Amniotic stem cell (primary cell): ENCODE measurements at places on chromosomes 2 and 18.
A peak's percentile ranks its signal among the peaks of the same experiment; 100 is the strongest.

DNA sequence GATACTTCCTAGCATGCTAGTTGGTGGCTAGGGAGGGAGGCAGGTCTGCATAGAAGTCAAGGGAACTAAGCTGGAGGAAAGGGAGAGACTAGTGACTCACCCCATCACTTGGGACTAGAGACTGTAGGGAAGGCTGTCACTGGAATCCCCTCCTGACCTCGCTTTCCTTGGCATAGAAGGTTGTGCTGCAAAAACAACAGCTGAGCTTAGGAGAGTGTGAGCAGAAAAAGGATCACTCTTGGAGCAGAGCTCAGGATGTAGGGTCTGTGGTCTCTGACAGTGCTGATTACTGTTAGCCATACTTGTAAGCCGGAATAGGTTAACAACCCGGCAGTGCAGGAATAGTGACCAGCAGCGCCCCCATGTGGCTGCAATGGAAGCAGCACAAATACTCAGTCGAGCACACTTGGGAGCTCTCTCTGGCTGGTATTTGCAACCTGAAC is 66.9 kb upstream of the SMAD2 start:
- DNase-seq: no peak

- no peak for DNase-seq
These were observed 12.8 kb upstream of the SCN9A start for GRCh38 chr2:166388481-166389070.

DNA sequence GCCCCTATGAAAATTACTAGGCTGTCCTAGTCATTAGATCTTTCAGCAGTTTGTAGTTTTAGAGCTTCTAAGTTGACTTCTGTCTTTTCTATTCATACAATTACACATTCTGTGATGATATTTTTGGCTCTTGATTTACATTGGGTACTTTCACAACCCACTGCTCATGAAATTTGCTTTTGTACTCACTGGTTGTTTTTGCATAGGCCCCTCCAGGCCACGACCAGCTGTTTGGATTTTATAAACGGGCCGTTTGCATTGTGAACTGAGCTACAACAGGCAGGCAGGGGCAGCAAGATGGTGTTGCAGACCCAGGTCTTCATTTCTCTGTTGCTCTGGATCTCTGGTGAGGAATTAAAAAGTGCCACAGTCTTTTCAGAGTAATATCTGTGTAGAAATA is 193.8 kb downstream of the RPIA start:
- DNase-seq: no peak

DNA sequence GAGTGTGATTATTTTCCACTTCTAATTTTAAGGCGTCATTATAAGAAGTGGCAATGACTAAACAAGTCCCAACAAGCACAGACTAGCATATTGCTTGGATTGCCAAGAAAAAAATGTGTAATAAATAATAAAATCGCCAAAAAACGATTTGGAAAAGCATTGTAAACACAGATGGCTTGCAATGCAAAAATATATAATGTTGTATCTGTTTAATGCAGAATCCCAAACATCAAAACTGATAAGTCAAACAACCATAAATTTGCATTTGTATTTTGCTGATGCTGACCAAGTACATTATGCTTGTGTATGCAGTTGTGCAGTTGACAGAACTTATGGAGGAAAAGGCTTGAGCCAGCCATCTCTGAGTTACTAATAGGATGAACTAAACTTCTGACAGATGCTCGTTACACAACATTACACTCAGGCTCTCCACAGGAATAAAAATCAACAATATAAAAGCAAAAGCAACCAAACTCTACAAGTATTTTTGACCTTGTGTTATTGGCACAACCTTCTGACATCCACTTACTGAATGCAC is 68.1 kb downstream of the DNER start:
- DNase-seq: no peak

- peak; percentile 59 for DNase-seq
These were observed 85.3 kb upstream of the EFEMP1 start for GRCh38 chr2:56008661-56009431.

DNA sequence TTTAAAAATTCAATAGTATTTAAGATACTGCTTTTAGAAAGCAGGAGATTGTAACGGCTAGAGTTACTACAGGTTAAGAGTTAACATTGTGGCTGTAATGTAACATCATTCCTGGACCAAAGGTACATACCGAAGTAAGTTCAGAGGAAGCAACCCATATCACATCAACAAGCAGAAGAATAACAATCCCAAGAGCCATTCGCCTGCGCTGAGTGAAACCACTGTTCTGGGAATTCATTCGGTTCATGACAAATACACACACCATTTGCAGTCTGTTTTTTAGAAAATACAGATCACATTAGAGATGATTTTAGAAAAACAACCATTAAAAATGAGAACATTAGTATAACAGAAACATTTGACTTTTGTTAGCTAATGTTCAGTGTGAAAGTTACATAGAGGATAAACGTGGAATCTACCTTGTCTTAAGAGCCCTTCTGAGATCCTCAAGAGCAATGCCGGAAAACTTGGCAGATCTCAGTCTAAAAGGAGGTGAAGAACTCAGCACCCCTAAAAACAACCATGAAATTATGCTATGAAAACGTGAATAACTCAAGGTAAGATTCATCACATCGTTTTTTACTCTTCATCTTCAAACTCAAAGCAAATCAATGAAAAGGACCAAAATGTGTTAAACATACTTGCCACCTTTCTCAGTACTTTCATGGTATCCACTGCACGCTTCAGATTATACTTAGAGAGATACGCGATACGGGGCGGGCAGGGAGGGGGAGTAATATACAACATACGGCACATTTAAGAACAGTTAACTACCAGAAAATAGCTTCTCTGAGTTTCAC is 1.2 kb downstream of the SLC35F5 start:
- no peak for DNase-seq

DNA sequence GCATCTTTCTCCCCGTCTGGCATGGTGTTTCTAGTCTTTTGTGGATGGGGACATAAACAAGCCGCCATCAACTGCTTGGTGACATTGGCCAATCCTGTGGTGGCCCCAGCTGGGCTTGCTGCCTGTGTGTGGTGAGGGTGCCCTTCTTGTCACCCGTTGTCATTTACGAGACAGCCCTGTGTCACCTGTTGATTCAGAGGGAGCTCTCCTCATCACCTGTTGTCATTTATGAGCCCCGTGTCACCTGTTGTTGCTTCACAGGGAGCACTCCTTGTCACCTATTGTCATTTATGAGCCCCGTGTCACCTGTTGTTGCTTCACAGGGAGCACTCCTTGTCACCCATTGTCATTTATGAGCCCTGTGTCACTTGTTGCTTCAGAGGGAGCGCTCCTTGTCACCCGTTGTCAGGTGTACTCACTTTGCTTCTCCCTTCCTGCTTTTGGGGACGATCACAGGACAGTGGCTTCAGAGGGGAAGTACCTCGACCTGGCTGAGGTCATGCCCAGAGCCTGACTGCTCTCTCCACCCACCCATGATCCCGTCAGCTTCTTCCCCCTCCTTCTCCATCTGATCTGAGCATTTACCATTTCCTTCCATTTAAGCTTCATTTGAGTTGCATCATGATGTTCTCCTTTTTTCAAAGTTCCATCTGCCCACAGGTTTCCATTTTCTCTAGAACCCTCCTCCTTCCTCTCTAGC is 29.1 kb downstream of the HPCAL1 start:
- no peak for DNase-seq

DNA sequence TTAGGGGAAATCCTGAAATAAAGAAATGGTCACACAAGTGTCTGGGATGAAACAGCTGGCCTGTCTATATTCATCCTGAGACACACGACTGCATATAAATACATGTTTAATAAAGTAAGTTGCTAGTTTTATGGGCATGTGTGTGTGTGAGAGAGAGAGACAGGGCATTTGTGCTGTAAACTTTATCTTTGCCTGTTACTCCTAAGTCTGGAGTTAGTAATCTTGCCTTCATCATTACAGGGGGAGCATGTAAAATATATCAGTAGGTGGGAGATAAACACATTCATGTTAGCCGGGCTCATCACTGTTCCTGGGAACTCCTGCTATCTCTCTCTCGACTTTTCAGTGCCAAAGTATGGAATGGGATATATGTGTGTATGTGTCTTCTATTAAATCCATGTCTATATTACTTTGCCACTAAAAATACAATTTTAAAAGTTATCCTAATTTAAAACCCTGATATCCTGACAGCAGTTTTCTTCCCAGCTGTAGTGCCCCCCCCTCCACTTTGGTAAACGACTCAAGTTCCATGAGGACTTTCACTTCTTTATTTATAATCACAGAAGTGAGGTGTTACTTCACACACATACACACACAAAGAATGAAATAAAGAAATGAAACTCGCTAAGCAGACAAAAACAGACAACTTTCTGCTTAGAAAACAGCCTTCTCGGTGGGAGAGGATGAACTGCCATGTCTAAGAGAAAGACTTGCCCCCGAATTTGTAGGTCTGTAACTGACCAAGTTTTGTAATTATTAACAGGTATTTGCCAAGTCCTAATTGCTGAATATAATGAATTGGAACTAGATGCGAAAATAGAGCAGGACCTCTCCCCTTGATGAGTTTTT is 947 bp downstream of the ZEB2 start:
- no peak for DNase-seq
